ENCODE measurements at places on chromosomes 2 and 18. TPM values are rescaled to one million over a fixed set of nuclear protein-coding genes. Genes with fewer than 3 reads are reported as not detected.
A peak's percentile ranks its signal among the peaks of the same experiment; 100 is the strongest.

DNA sequence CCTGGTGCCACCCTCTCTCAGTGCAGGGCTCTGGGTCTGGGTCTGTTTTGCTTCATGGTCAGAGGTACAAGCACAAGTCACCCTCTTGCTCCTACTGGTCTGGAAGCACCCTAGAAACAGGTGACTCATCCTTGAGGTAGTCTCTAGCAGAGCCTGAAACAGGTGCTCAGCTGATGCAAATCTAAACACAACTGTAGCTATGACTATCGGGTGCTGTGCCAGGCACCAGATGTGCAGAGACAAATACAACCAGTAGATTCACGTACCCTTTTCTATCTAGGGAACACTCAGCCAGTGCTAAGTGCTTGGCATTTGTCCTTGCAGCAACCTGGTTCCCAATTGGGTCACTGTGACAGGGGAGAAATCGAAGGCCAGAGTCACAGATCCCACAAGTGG lies 140.9 kb upstream of the MYCN start:
- no peaks in the 10 kb centered on the region for H3K4me1 ChIP-seq
- no peak for DNase-seq
- H3K27ac ChIP-seq = no peak overlapping the region
- peaks cover 2% of the 10 kb centered on the region for H3K27me3 ChIP-seq
- no peak overlapping the region for H3K4me3 ChIP-seq
- H3K36me3 ChIP-seq = no peaks in the 10 kb centered on the region

DNA sequence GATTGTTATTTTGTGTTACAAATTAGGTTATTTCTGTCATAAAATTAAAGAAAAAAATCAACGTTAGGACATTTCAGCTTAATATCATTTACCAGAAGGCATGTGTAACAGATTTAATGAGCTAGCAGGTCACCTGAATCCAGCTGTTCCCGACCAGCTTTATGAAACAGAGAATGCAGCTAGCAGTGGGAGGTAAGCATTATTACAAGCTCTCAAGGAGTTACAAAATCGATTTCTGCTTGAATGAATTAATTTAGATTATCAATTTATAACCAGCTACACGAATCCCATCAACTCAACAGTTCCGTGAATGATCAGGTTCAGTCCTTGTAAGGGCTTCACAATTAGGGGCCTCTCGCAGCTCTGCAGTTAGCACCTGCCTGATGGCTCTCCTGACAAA lies 211.9 kb downstream of the PTGR3 start:
- H3K27ac ChIP-seq = no peak overlapping the region
- H3K4me3 ChIP-seq = no peak overlapping the region
- H3K27me3 ChIP-seq = no peaks in the 10 kb centered on the region
- DNase-seq = no peak
- no peaks in the 10 kb centered on the region for H3K36me3 ChIP-seq
- peaks cover 10% of the 10 kb centered on the region for H3K4me1 ChIP-seq

DNA sequence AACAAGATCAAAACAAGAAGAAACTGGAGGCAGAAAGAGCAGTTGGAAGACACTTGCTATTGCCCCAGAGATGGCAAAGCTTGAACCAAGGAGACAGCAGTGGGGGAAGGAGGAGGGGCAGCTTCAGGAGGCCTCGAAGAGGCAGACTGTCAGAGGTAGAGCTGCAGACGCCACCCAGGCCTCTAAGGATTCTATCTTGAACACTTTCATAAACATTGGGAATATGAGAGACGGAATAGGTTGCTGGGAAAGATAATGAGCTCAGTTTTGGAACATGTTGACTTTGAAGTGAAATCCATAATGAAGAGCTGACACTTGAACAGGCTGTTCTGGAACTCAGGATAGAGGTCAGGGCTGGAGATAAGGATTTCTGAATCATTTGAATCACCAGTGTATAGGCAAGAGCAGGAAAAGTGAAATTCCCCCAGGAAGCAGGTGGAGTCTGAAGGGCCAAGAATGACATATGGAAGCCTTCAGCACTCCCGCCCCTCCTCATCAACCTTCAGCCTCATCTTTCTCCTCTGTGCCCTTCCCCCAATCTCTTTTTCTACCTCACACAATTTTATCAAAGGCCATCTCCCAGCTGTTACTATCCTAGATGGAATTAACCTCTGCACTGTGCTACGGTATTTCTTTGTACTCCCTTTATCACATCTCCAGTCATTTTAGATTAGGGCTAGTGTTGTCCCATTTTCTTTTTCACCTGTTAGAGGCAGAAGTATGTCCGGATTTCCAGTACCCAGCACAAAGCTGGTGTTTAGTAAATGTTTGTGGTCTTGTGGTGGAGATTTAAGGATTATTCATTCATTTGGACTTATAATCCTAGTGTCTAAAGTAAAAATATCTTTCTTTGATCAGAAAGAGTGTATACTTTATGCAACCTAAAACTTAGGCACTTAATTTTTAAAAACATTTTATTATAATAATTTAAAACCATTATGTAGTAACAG lies 47.5 kb upstream of the RTN4 start:
- peaks cover 51% of the 10 kb centered on the region for H3K4me1 ChIP-seq
- H3K27ac ChIP-seq = no peak overlapping the region
- H3K4me3 ChIP-seq = no peak overlapping the region
- no peaks in the 10 kb centered on the region for H3K36me3 ChIP-seq
- no peaks in the 10 kb centered on the region for H3K27me3 ChIP-seq

DNA sequence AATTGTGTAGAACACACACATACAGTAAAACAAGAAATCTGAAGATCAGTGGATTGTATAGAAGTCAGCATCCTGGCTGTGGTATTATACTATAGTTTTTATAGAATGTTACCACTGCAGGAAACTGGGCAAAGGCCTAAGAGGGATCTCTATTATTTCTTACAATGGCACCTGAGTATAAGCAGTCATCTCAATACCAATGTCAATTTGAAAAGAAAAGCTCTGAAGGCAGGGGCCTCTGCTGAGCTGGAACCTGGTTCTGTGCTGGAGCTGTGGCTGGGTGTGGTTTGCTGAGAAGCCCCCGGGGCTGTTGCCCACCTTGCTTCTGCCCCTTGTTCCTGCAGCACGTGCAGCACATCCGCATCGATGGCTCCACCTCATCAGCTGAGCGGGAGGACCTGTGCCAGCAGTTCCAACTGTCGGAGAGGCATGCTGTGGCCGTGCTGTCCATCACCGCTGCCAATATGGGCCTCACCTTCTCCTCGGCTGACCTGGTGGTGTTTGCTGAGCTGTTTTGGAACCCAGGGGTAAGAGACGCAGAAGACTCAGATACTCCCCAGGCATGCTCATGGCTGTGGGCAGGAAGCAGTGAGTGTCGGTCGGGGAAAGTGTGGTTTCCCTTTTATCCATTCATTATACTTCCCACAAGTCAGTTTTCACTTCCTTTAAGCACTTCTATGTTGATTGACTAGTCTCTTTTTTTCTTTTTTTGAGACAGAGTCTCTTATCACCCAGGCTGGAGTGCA lies 23.5 kb upstream of the RPL37A start:
- H3K4me3 ChIP-seq = no peak overlapping the region
- no peak for DNase-seq
- no peaks in the 10 kb centered on the region for H3K27me3 ChIP-seq

GRCh38 chr2:130766711-130767407 lies 11.5 kb downstream of the AMER3 start:
- H3K36me3 ChIP-seq = no peaks in the 10 kb centered on the region
- no peaks in the 10 kb centered on the region for H3K4me1 ChIP-seq
- no peak for DNase-seq
- no peak overlapping the region for H3K4me3 ChIP-seq
- no peaks in the 10 kb centered on the region for H3K27me3 ChIP-seq
- H3K27ac ChIP-seq = no peak overlapping the region

DNA sequence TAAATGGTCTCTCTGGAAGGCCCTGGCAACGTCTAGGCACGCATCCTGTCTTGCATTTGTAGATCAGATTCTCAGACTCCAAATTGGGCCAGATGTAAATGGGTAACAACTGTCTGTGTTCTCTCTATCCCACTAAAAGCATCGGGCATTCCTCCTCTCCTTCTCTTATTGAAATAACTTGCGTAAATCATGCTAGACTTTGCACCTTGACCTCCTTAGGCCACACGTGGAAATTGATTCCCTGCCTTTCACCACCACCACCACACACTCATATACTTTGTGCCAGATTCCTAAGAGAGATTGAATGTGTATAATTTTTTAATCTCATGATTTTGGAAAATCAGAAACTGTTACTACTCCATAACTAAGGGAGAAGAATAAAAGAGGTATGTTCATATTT lies 21.3 kb downstream of the MAPRE3 start:
- H3K27ac ChIP-seq = no peak overlapping the region
- peaks cover 20% of the 10 kb centered on the region for H3K4me1 ChIP-seq
- H3K36me3 ChIP-seq = no peaks in the 10 kb centered on the region
- DNase-seq = no peak
- no peaks in the 10 kb centered on the region for H3K27me3 ChIP-seq

DNA sequence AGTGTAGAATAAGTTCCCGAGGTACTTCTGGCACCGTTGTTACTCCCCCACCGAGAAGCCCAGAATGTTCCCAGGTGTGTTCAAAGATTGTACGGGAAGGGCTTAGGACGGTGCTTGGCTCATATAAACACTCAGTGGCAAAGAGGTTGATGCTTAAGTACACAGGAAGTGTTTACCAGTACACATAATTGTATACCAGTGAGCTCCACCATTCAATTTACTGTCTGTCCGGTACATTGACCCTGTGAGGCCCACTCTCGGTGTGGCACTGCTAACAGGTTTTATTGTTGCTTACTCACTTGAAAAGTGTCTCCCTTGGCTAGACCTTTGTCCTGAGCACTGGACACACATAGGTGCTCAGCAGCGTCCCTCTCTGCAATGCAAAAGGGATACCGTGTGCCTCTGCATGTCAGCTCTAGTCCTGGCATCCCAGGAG lies 191.0 kb downstream of the NEDD4L start:
- H3K27me3 ChIP-seq = no peaks in the 10 kb centered on the region
- no peak overlapping the region for H3K27ac ChIP-seq
- no peak overlapping the region for H3K4me3 ChIP-seq

- H3K36me3 ChIP-seq = no peaks in the 10 kb centered on the region
- no peak for DNase-seq
- no peak overlapping the region for H3K27ac ChIP-seq
- H3K27me3 ChIP-seq = no peaks in the 10 kb centered on the region
Measured at GRCh38 chr2:152071092-152071491, 27.8 kb downstream of the CACNB4 start.

DNA sequence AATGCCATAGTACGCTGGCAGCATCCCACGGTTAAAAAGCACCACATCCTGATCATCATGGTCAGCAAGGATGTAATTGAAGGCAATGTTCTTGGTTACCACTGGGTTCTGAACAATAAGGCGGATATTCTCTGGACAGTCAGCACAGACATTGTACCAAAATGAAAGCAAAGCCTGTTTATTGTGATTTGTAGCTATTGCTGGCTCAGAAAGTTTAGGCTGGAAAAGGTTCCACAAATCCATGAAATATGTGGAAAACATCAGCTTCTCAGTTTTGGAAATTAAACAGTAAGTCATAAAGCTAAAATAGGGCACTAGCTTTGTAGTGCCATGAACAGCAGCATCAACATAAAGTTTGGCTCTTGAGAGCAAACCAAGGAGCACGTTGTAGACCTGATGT lies 52.2 kb downstream of the C2orf74 start:
- H3K4me1 ChIP-seq = no peaks in the 10 kb centered on the region
- H3K4me3 ChIP-seq = no peak overlapping the region
- peaks cover 27% of the 10 kb centered on the region for H3K36me3 ChIP-seq
- no peaks in the 10 kb centered on the region for H3K27me3 ChIP-seq
- no peak for DNase-seq
- no peak overlapping the region for H3K27ac ChIP-seq

GRCh38 chr2:233756429-233757081 lies 3.5 kb upstream of the UGT1A1 start:
- DNase-seq = no peak
- H3K27me3 ChIP-seq = peaks cover 5% of the 10 kb centered on the region
- H3K4me3 ChIP-seq = no peak overlapping the region
- H3K4me1 ChIP-seq = no peaks in the 10 kb centered on the region
- H3K36me3 ChIP-seq = no peaks in the 10 kb centered on the region

GRCh38 chr18:25827228-25827627 lies 263.2 kb downstream of the SS18 start:
- no peaks in the 10 kb centered on the region for H3K36me3 ChIP-seq
- H3K27ac ChIP-seq = no peak overlapping the region
- peaks cover 16% of the 10 kb centered on the region for H3K4me1 ChIP-seq
- no peaks in the 10 kb centered on the region for H3K27me3 ChIP-seq
- no peak overlapping the region for H3K4me3 ChIP-seq

GRCh38 chr2:166487171-166487570 lies 6.9 kb downstream of the SCN7A start:
- no peaks in the 10 kb centered on the region for H3K27me3 ChIP-seq
- H3K4me3 ChIP-seq = no peak overlapping the region
- no peak overlapping the region for H3K27ac ChIP-seq
- H3K36me3 ChIP-seq = no peaks in the 10 kb centered on the region
- DNase-seq = no peak
- H3K4me1 ChIP-seq = no peaks in the 10 kb centered on the region

DNA sequence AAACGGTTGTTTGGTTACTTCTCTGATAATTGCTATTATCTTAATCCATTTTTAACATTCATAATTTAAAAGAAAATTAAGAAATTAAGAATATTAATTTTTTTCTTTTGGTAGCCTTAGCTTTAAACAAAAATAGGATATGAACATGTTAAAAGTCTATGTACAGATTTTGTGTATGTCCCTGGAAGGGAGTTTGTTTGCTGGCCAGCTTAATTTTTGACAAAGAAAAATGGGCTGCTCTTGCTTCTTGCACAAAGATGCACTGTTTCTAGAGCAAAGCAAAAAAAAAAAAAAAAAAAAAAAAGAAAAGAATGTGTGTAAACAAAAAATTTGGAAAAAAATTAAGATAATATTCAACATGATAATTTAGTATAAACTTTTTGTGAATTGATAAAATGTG lies 1.3 kb downstream of the RFTN2 start:
- no peaks in the 10 kb centered on the region for H3K36me3 ChIP-seq
- H3K4me3 ChIP-seq = peak overlapping the region; percentile 63
- no peak for DNase-seq
- no peaks in the 10 kb centered on the region for H3K4me1 ChIP-seq

DNA sequence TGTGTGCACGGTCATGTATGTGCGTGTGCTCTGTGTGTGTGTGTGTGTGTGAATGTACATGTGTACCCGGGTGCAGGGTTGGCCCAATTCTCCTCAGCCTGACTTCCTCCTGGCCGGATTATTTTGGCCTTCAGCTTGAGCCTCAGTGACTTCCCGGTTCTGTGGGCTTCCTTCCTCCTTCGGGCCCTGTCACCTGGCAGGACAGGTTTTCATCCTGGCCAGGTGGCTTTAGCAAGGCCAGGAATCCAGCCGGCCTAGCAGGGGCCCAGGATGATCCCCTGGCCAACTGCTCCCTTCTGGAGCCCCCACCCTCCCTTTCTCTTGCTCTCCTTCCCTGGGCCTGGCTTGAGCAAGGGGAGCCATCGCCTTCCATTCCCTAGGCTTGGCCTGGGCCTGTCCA lies 140.5 kb downstream of the INHBB start:
- peaks cover 11% of the 10 kb centered on the region for H3K27me3 ChIP-seq
- no peak for DNase-seq
- no peaks in the 10 kb centered on the region for H3K4me1 ChIP-seq
- H3K36me3 ChIP-seq = no peaks in the 10 kb centered on the region
- H3K27ac ChIP-seq = no peak overlapping the region

Gene CAPN14
- 0.14 TPM for total RNA-seq

Gene TBR1
- not detected for total RNA-seq

Gene MAL
- total RNA-seq = 0.41 TPM

Gene GALM
- 9.8 TPM for total RNA-seq

Gene LBX2
- total RNA-seq = 0.89 TPM

Gene IL1F10
- not detected for total RNA-seq

Gene RAB6D
- total RNA-seq = 0.43 TPM

Gene DUSP19
- 3.1 TPM for total RNA-seq

Gene TEKT4
- total RNA-seq = not detected

Gene KCNK3
- 2.3 TPM for total RNA-seq

Gene FAM237A
- not detected for total RNA-seq

Gene CIB4
- total RNA-seq = not detected

Gene HNMT
- 15.3 TPM for total RNA-seq

Gene TUBB8B
- not detected for total RNA-seq

Gene HOXD4
- total RNA-seq = not detected

Data from astrocyte (in vitro differentiated cells and primary cell).